Right hindlimb (tissue), 1 donor: ENCODE measurements at places on chromosomes 11 and 22.

GRCh38 chr22:29117799-29118477 lies 45.1 kb downstream of the KREMEN1 start:
- DNase-seq: no peak

DNA sequence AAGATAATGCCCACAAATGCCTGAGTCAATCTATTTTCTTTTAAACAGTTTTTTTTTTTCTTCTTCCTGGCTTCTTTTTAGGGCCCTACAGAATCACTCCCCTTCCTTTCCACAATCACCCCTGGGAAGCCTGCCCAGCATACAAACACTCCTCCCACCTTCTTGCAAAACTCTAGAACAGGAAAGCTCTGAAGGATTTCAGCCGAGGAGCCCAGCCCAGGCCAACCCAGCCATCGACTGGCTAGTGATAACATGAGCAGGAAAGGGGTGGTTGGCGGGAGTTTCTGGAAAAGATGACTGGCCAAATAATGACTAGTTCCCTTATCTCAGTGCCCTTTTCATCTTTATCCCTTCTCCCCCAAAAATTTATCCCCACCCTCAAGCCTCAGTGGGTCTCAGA lies 68.2 kb downstream of the USP35 start:
- peak; percentile 30 for DNase-seq

DNA sequence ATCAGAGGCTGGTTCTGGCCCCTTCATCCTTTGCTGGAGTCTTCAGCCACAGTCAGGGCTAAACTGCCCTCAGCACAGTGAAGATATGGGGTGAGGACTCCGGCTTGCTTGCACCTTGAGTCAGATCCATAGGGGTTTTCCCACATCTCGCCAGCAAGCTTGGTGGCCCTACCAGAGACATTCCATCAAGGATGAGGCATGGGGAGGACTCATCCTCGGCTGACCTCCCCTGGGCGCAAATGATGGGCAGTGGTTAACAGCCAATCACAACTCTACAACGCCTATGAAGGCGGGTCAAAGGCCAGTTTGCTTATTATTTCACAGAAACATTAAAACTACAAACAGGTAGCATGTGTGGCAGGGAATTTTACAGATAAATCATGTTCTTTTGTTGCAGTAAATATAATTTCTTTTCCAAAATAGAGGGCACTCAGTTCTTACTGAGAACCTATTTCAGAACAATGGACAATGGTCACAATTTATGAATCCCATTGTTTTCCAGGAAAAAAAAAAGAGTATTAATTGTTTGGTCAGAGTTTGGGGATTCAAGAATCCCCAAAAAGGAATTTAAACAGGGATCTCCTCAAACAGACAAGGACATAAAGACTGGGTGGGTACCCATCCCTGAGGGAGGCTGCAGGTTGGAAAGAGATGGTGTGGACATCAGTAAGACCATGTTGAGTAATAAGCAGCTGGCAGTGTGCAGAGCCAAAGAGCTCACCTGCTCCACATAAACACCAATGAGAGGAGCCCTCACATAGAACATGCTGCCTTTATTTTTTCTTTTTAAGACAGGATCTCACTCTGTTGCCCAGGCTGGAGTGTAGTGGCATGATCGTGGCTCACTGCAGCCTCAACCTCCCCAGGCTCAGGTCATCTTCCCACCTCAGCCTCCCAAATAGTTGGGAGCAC lies 14.8 kb downstream of the PLAAT3 start:
- DNase-seq: no peak

DNA sequence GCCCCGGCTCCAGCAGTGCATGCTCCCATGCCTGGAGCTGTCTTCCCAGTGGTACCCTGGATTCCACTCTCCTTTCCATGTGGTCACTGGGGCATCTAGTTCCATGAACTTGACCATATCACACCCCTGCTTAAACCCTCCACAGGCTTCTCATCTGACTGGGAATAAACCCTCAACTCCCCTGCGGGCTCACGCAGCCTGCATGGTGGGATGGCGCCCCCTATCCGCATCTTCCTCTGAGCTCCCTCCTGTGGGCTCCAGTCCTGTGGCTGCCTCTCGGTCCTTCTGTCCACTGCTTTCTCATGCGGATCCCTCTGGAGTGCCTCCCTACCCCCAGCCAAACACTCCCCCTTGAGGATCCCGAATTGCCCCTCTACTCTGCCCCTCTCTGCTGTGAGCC lies 41.4 kb upstream of the TTLL12 start:
- no peak for DNase-seq

- no peak for DNase-seq
Measured at GRCh38 chr11:101912823-101913284, 2.0 kb upstream of the CEP126 start.

DNA sequence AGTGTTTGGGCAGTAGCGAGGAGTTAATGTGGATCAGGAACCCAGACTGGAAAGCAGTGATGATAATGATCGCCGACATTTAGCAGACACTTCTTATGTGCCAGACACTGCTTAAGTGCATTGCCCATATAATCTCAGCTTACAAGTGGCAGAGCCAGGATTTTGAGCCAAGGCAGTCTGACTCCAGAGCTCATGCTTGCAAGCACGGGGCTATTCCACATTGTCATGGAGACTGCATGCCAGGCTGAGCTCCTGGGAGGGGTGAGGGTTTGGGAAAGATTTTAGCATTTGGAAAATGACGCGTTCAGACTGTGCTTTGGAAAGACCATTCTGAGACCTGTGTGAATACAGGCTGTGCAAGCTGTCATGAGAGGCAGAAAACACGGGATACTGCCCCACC lies 302.7 kb downstream of the DDX10 start:
- peak; percentile 85 for DNase-seq

- DNase-seq: no peak
Measured at GRCh38 chr11:111815489-111815888, 49.3 kb upstream of the PPP2R1B start.

- DNase-seq: no peak
Measured at GRCh38 chr11:18270102-18270501, 4.0 kb downstream of the SAA1 start.

DNA sequence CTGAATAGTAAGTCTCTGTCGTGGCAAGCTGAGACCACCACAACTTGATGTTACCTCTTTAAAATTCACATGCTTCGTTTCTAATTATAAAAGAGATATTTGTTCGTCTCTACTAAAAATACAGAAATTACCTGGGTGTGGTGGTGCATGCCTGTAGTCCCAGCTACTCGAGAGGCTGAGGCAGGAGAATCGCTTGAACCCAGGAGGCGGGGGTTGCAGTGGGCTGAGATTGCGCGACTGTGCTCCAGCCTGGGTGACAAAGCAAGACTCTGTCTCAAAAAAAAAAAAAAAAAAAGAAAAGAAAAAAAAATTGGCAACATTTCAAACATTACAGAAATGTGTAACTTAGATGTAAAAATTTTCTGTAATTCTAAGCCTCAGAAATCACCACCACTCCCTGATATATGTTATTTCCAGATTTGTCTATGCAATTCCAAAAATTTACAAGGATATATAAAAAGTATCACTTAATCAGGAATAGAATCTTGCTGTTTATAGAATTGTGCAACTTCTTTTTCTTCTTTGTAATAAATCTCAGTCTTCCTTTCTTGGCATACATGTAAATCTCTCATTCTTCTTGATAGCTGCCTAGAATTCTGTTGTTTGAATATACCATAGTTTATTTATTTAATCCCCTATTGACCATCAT lies 37.3 kb downstream of the C11orf96 start:
- DNase-seq: no peak

DNA sequence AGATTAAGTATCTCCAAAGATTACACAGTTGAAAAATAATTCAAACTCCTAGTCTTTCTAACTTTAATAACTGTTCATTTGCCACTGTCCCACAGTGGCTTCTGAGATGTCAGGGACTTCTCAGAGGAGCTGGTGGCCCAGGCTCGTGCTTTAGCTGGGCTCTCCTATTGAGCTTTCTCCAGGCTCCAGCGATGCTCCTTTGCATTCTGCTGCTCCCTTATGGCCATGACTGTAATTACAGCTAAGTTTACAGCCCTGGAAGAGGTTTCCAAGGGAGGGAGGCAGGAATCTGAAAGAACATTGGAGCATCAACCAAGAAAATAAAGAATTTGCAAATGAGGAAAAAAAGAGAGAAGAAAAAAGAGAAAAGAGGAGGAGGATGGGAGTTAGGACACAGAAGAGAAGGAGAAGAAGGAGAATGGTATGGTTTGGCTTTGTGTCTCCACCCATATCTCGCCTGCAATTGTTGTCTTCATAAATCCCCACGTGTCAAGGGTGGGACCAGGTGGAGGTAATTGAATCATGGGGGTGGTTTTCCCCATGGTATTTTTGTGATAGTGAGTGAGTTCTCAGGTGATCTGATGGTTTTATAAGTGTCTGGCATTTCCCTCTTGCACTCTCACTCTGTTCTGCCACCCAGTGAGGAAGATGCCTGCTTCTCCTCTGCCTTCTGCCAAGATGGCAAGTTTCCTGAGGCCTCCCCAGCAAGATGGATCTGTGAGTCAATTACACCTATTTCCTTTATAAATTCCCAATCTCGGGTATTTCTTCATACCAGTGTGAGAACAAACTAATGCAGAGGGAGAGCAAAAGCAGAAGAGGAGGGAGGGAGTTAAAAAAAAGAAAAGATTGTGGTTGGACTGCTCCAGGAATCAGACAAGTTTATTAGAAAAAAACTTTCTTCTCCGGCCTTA lies 857.0 kb downstream of the KCNA4 start:
- DNase-seq: peak; percentile 28

DNA sequence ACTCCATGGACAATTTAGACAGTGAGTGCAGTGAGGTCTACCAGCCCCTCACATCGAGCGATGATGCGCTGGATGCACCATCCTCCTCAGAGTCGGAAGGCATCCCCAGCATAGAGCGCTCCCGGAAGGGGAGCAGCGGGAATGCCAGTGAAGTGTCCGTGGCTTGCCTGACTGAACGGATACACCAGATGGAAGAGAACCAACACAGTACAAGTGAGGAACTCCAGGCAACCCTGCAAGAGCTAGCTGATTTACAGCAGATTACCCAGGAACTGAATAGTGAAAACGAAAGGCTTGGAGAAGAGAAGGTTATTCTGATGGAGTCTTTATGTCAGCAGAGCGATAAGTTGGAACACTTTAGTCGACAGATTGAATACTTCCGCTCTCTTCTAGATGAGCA lies 51.4 kb downstream of the SPECC1L start:
- no peak for DNase-seq

DNA sequence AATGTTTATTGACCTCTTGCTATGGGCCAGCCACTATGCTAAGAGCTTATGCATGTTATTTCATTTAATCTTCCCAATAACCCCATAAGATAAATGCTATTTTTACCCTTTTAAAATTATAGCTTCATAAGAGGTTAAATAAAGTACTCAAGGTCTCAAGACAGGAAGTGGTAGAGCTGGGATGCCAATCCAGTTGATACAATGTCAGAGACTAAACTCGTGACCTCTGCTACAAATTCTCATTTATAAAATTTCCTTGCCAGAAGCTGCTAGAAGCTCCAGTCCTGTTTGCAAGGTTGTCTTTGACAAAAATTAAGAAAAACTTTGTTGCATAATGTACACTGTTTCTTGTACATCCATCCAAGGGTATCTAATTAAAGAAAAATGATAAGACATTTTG lies 265.9 kb upstream of the MPPED2 start:
- DNase-seq: no peak

- DNase-seq: no peak
Measured at GRCh38 chr22:48944751-48945620, 882.7 kb downstream of the BRD1 start.

- no peak for DNase-seq
Measured at GRCh38 chr11:25824688-25825087, 507.2 kb upstream of the ANO3 start.

GRCh38 chr11:92253421-92253820 lies 28.8 kb downstream of the FAT3 start:
- DNase-seq: no peak

DNA sequence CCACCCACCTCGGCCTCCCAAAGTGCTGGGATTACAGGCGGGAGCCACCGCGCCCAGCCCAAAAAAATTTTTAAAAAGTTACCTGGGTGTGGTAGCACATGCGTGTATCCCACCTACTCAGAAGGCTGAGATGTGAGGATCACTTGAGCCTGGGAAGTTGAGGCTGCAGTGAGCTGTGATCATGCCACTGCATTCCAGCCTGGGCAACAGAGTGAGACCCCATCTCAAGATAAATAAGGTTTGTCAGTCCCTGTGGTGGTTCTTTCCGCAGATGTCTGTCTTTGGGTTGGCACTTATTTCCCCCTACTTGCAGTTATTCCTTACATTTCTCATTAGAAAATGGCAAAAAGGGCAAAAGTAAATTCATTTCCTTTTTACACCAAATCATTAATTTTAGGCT lies 8.0 kb downstream of the MARK2 start:
- DNase-seq: no peak

GRCh38 chr11:119608781-119609180 lies 120.2 kb downstream of the NECTIN1 start:
- no peak for DNase-seq

DNA sequence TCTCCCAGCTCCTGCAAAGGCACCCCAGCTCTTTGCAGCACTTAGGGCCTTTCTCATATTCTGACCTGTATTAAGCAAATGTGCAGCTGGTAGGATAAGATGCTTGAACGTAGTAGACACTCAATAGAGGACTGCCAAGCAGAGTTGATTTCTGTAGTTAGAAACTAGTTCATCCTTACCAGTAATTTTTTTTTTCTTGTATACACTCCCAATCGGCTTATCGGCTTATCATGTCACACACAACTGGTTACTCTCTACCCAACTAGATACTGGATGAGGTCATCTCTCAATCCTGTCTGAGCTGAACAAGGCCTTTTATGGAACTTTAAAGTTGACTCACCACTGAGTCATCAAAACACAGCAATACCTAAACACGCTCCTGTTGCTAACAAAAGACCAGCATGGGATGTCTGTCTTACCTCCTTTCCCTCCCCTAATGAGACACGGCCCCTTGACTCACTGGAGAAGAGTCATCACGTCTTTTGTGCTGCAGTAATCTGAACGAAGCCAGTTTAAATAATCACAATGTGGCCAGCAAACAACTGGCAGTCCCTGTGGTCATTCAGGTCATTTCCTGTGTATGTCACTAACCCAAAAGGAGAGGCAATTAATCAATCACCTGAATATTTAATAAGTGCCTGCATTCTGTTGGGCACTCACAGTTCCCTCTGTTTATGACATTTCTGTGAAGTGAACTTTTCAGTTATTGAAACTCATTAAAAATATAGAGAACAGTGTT lies 7.5 kb upstream of the WEE1 start:
- no peak for DNase-seq

DNA sequence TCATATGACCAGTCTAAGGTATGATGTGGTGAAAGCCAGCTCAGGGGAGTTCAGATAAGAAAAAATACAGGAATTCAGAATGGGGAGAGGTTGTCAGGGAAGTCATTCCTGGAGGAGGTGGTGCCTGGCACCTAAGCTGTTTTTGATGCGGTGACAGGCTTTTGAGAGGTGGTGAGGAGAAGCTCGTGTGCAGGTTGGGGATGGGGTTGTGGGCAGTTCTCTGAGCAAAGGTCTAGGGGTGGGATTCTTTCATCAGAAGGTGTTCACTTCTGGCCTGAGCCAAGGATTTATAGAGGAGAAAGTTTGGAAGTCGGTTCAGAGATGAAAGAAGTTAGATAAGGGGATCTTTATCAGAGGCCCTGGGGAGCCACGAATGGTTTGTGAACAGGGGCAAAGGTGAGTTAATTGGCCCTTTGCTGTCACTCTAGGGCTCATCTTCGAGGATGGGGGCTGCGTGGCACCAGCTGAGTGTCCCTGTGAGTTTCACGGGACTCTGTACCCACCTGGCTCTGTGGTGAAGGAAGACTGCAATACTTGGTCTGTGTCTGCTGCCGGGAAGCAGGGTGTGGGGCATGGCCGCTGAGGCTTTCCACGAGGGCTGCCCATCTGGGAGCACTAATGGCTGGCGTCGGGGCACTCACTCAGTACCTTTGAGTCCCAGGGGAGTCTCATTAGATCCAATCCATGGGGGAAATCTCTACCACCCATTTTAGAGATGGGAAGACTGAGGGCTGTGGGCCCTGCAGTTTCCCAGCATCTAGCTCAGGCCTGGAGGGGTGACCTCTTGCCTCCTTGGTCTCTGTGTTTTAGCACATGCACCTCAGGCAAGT lies 13.4 kb downstream of the OTOG start:
- no peak for DNase-seq
